ENCODE measurements at places on chromosomes 11 and 22. TPM values are rescaled to one million over a fixed set of nuclear protein-coding genes. Genes with fewer than 3 reads are reported as not detected.

The MUC5AC gene
- total RNA-seq: not detected

The APOL5 gene
- total RNA-seq: 0.51 TPM

The CSNK1E gene
- total RNA-seq: 25.3 TPM

The CYTH4 gene
- total RNA-seq: 3.2 TPM

- no peaks in the 10 kb centered on the region for H3K36me3 ChIP-seq
- H3K27me3 ChIP-seq: no peaks in the 10 kb centered on the region
- no peak for DNase-seq
- no peak overlapping the region for H3K27ac ChIP-seq
- no peak overlapping the region for H3K4me3 ChIP-seq
These were observed 112.8 kb downstream of the ABTB2 start for GRCh38 chr11:34245041-34245440.

DNA sequence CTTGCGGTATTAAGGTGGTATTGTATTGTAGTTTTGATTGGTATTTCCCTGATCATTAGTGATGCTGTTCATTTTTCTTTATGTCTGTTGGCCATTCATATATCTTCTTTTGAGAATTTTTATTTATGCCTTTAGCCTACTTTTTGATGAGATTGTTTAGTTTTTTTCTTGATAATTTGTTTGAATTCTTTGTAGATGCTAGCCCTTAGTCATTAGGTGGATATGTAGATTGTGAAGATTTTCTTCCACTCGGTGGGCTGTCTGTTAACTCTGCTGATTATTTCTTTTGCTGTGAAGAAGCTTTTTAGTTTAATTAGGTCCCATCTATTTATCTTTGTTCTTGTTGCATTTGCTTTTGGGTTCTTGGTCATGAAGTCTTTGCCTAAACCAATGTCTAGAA is 115.4 kb downstream of the VPREB1 start:
- no peak overlapping the region for H3K27ac ChIP-seq
- H3K27me3 ChIP-seq: no peaks in the 10 kb centered on the region
- H3K4me1 ChIP-seq: no peaks in the 10 kb centered on the region
- no peak for DNase-seq
- no peaks in the 10 kb centered on the region for H3K36me3 ChIP-seq

GRCh38 chr22:46746620-46747019 is 8.6 kb upstream of the CERK start:
- peaks cover 9% of the 10 kb centered on the region for H3K4me1 ChIP-seq
- H3K27me3 ChIP-seq: no peaks in the 10 kb centered on the region
- no peaks in the 10 kb centered on the region for H3K36me3 ChIP-seq
- no peak for DNase-seq

DNA sequence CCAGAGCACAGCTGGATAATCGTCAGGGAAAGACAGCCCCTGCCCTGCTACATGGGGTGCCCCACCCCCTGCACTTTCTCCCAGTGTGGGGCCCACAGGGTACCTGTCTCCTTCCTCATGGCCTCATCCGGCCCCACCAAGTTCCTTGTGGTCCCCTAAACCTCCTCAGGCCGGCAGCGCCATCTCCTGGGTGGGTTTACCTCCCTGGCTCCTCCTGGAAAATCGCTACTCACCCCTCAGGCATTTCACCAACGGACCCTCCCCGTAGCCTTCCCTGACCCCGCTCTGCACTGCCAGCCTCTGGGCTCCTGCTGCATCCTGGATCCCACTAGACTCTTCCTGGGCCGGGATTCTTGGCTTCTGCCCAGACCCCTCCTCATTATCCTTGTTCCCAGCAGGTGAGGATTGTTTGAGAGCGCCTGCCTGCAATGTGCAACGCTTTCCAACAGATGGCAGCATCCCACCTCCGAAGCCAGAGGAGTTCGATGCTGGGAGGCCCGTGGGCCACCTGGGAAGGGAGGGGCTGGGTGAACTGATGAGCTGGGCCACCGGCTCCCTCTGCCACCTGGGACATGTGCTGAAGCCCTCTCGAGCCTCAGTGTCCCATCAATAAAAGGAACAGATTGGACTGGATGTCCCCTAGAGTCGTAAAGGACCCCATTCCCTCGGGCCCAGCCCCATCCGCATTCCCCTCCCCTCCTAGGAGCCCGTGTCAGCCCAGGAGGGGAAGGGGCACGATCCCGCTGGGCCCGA is 44.2 kb upstream of the TTLL12 start:
- H3K27me3 ChIP-seq: no peaks in the 10 kb centered on the region
- no peak overlapping the region for H3K4me3 ChIP-seq

All from right lobe of liver (tissue), 6 donors.